ENCODE measurements at places on chromosomes 2 and 18.

DNA sequence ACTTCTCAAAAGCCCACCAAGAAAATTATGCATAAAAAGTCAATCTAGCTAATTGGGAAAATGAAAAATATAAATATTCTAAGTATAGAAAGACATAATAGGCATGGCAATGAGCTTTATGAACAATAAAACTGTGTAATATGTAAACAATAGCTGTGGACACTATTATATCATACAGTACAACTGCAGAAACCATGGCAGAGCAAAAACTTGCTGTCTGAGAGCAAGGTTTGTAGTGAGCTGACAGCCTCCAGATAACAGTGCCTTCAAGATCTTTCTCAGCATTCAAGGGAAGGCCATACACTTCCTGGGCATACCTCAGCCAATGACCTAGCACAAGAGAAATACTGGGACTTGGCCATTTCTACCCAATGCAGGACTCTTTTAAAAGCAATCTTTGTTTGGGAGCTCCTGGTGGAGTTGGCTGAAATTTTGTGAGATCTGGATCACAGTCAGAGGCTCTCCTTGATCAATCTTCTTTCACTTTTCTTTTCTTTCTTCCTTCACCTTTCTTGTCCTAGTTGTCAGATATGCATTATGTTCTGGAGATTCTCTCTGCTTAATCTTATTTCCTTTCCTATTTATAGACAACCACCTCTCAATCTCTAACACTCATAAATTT lies 427.2 kb upstream of the UBE2E3 start:
- no peak for DNase-seq

- DNase-seq: no peak
Measured at GRCh38 chr2:112486895-112487294, 4.9 kb downstream of the TTL start.

DNA sequence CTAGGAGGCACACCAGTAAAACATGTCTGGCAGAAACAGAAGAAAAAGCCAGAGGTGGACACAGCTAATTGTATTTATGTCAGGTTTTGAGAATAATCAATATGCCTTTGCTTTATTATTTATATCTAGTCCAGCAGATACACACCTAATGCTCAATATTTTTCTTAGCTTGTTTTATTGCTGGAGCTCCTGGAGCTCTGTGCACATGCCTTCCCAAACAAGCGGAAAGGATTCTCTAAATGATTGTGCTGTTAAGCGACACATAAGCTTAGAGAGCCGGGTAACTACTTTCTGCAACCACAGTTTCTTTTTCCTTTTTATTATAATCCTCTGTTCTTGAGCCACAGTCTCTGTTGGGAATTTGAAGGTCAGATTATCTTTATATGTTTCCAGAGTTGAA lies 177.3 kb upstream of the ST6GAL2 start:
- DNase-seq: no peak

- no peak for DNase-seq
Measured at GRCh38 chr2:1153920-1154319, 203.3 kb downstream of the SNTG2 start.

DNA sequence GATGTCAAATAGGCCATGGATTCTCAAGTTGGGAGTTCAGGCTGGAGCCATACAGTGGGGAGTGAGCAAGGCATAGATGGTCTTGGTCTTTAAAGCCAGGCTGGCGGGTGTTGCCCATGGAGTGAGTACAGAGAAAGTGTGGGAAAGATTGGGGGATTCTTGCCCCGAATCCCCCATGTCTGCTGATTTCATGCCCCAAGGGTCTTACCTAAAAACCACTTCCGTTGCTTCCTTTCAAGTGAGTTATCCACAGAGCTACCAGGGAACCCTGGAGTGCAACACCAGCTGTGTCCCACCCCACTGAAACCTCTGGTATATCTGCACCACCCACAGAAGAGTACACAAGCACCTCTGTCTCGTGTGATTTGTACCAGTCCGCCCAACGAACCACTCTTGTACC lies 31.4 kb downstream of the FHOD3 start:
- DNase-seq: no peak

DNA sequence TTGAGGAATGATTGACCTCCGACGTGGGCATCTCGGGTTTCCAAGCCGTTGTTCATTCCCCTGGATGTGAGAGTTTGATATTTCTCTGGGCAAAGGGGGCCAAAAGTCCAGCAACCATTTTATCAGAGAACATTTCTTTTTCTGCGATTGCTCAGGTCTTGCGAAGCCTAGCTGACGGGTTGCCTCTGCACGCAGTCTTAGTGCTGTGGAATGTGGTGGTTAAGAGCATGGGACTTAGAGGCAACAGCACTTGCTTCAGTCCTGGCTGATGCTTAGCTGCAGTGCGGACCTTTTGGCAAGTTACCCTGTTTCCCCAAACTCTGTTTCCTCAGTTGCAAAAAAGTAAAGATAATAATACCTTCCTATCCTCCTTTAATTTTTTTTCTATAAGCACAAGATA lies 45.0 kb downstream of the FAP start:
- DNase-seq: no peak
